Stimulated activated CD4-positive, alpha-beta T cell treated with anti-CD3 and anti-CD28 coated beads, TNF-alpha, amount 100 ng/mL, for 4 hours (primary cell): ENCODE measurements at places on chromosomes 1 and 21.

DNA sequence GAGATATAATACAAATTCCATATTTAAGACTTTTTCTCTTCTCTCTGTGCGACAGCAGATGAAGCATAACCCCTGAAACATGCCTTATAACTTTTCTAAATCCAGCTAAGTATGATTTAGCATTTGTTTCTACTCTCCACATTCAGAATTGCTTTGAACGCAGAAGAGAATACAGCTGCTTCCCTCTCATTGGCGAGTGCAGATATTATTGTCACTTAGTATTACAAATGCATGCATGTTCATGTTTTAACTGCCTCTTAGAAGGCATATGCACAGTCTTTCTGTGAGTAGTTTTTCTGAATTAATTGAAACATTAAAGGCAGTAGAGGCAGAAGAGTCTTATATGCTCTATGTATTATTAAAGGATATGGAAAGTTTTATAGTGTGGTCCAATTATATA is 217.1 kb downstream of the ZP4 start:
- DNase-seq: no peak

GRCh38 chr1:230276401-230276800 is 149.7 kb downstream of the PGBD5 start:
- DNase-seq: no peak

GRCh38 chr1:221497046-221497445 is 244.8 kb downstream of the DUSP10 start:
- no peak for DNase-seq

GRCh38 chr1:72482736-72483413 is 200.5 kb upstream of the NEGR1 start:
- no peak for DNase-seq

- no peak for DNase-seq
These were observed 2.7 kb downstream of the IFFO2 start for GRCh38 chr1:18953731-18954231.

GRCh38 chr1:33654267-33654834 is 181.9 kb downstream of the ZSCAN20 start:
- no peak for DNase-seq

DNA sequence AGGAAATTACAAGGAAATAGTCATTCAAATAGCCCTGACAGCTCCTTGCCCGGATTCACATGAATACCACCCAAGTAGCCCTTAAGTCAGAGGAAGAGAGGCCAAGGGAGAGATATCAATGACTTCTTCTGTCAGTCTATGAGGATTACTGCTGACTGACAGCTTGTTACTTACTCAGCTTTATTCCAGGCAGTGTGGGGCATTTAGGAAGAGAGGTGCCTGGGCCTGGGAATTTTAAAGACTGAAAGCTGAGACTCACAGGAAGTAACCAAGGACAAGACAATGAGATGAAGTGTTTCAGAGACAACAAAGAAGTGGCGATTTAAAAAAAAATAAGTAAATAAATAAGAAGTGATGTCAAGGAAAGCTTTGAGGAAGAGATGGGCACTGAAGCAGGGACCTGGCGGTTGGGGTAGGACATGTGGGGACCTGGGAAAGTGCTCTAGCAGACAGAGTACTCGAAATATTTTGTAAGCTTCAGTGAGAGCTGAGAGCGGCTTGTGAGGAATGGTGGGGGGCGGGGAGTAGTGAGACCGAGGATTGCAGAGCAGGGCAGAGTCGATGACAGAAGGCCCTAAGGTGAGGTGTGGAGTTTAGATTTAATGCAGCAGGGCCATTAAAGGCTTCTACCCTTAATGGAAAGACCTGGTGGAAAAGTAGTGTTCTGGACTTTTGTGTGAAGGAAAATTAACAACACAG is 58.9 kb downstream of the ST3GAL3 start:
- DNase-seq: no peak

DNA sequence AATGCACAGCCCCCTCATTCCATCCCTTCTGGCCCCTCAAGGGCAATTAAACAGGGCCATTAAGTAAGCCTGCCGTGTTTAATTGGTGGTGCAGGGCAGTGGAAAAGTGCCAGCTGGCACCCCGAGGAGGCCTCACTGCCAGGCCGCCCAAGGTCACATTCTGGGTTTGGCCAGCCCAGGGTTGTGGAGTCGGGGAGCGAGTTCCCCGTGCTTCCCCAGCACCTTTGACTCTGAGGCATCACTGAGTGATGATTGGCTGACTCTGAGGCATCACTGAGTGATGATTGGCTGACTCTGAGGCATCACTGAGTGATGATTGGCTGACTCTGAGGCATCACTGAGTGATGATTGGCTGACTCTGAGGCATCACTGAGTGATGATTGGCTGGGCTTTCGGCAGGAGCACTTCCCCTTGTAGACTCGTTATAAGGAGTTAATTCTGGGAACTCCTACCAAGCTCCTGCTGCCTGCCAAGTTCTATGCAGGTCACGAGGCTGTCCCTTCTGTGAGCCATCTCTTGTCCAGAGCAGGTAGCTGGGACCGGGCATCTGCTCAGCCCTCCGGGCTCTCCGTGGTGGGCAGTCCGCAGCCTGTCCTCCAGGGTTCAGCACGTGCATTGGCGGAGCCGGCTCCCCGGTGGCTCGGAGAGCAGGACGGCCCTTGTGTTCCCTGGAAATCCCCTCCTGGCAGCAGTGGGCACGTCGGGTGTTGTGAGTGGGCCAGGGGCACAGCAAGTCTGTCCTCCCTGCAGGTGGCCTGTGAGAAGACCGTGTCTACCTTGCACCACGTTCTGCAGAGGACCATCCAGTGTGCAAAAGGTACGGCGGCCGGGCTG is 20.9 kb downstream of the CSTB start:
- DNase-seq: no peak

GRCh38 chr21:39125752-39126485 is 57.3 kb downstream of the PSMG1 start:
- no peak for DNase-seq

GRCh38 chr1:12048372-12048771 is 14.7 kb upstream of the TNFRSF8 start:
- no peak for DNase-seq

GRCh38 chr1:53323316-53323715 is 4.6 kb downstream of the LRP8 start:
- DNase-seq: no peak

DNA sequence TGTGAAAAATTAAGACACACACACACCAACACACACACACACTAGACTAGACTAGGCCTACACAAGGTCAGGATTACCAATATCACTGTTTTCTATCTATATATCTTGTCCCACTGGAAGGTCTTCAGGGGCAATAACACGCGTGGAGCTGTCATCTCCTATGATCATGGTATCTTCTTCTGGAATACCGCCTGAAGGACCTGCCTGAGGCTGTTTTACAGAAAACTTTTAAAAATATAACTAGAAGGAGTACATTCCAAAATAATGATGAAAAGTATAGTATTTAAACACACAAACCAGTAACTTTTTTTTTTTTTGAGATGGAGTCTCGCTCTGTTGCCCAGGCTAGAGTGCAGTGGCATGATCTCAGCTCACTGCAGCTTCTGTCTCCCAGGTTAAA is 20.3 kb upstream of the ZBTB8A start:
- no peak for DNase-seq

- no peak for DNase-seq
These were observed 11.0 kb downstream of the TNFRSF9 start for GRCh38 chr1:7929637-7930036.

DNA sequence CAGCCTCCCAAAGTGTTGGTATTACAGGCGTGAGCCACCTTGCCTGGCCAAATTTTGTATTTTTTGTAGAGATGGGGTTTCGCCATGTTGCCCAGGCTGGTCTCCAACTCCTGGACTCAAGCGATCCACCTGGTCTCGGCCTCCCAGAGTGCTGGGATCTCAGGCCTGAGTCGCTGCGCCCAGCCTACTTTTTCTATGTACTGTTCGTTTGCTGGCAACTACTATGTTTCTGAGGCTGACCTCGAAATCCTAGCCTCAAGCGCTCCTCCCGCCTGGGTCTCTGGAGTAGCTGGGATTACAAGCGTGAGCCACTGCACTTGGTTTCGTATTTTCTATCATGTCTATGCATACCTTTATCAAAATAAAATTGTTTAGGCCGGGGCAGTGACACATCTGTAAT is 675 bp upstream of the TEKT2 start:
- no peak for DNase-seq

- no peak for DNase-seq
These were observed 99.0 kb downstream of the IER5 start for GRCh38 chr1:181187337-181188126.

DNA sequence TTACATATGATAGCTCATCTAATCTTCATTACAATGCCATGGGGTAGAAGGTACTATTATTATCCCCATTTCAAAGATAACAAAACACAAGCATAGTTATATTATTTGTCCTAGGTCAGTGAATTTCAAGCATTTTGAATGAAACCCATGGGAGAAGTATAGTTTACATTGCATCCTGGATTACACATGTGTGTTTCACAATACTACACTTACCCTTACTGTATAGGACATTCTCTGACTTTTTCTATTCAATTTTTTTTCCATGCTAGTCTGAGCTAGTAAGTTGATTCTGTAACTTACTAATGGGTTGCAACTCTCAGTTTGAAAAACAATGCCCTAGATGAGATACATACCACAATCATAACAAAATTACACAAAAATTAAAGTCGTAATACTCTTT is 8.7 kb upstream of the GPX7 start:
- no peak for DNase-seq
